CD8-positive, alpha-beta memory T cell (primary cell): ENCODE measurements at places on chromosomes 2 and 18. TPM values are rescaled to one million over a fixed set of nuclear protein-coding genes. Genes with fewer than 3 reads are reported as not detected.

GRCh38 chr2:221200184-221200839 is 371.8 kb downstream of the EPHA4 start:
- DNase-seq, result no peak

DNA sequence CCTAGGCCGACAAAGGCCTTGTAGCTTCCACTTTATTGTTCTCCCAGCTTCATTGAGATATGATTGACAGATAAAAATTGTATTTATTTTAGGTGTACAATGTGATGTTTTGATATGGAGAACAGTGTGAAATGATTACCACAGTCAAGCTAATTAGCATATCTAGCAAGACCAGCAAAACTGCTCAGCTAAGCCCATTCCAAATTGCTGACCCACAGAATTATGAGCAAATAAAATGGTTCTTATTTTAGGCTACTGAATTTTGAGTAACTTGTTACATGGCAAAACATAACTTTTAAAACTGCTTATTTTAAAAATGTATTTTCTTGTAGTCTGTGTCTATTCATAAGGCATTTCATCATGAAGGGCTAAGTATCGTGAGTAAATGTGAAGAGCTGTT is 8.6 kb upstream of the SELENOI start:
- no peak for DNase-seq

GRCh38 chr18:54209471-54210180 is 14.8 kb downstream of the MBD2 start:
- no peak for DNase-seq

DNA sequence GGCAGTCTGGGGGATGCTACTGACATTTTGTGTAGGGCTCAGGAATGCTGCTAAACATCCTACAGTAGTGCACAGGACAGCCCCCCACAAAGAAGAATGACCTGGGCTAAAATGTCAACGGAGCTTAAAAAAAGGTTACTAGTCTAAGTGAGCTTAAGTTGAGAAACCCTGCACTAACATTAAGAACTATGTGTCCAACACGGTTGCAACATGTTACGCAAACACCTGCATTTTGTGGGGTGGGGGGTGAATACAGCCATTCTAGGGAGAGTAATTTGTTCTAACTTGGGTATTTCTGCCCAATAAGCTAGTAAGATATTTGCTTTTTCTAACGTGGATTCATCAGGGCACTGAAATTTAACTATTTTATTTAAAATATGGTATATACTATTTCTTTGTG is 57.9 kb downstream of the SLC8A1 start:
- DNase-seq, result no peak

DNA sequence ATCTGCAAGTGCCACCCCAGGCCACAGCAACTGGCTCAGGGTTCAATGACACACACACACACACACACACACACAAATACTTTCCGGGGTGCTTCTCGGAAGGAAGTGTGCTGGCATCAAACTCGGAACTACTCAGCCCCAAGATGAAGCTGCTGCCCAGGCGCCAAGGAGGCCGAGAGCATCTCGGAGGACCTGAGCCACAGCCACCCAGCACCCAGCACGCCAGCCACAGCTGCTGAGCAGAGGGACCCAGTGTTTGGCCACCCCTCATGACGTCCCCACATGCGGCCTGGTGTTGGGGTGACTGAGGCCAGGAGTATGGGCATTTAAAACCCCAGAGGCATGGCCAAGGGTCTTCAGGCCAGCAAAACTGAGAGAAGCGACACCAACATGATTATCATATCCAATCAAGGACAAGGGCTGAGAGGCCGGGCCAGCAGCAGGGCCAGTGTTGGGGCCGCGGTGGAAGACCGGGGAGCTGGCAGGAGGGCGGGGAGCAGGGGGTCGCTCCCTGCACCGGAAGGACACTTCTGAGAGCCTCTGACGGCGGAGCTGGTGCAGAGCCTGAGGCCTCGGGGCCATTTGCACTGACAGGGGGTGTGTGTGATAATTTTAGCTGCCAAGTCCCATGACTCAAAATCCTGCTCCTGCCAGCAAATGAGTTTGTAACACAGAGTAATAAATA is 61.8 kb downstream of the BIN1 start:
- DNase-seq, result no peak

Gene ABHD1
- 0.90 TPM for total RNA-seq
